Left ventricle myocardium superior (tissue), 1 donor: ENCODE measurements at places on chromosomes 3 and 15.

DNA sequence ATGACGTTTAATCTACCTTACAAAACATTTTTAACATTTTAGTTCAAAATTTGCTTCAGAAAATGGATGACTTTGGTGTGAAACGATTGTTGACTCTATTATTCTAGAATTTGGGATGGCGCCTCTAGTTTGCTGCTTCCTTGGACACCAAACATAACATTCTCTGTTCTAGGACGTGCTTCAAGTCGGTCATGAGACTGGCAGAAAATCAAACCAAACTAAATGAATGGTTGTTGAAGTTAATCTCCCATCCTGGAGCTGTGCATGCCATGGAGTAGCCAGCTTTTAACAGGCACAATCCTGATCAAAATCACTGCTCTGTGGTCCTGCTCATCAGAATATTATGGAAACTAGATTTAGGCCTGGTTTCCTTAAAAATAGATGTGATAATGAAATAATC, 9.6 kb upstream of the LRRFIP2 start:
- DNase-seq = no peak

- DNase-seq = no peak
Observed at GRCh38 chr3:67853520-67853919, 199.1 kb upstream of the SUCLG2 start.

- no peak for DNase-seq
Observed at GRCh38 chr3:159923956-159924355, 64.7 kb upstream of the IL12A start.

GRCh38 chr3:29141197-29141917, 139.5 kb upstream of the RBMS3 start:
- DNase-seq = no peak

- DNase-seq = no peak
Observed at GRCh38 chr3:98962189-98962930, 60.9 kb upstream of the DCBLD2 start.

GRCh38 chr3:116029266-116029665, 406.0 kb downstream of the GAP43 start:
- DNase-seq = no peak

DNA sequence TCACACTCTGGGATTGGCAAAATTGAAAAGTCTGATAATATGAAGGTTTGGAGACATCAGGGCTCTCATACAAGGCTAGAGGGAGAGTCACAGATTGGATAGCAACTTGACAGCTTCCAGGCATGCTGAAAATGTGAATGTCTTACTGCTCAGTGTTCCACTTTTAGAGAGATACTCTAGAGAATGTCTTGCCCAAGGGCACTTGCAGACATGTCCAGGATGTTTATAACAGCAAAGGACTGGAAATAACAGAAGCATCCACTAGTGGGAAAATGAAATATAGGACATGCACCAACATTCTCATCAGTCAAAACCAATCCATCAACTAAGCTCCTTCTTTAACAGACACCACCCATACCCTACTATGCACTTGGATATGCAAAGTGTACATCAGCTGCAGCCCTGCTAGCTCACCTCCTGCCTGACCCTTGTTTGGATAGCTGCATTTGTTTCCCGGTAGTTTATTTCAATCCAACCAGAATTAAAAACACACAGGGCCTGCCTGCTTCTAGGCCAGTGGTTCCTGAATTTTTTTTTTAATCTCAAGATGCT, 101.6 kb upstream of the ARHGEF3 start:
- no peak for DNase-seq

- no peak for DNase-seq
Observed at GRCh38 chr3:162022911-162023310, 526.3 kb downstream of the OTOL1 start.

GRCh38 chr3:50648313-50648712, 26.4 kb upstream of the DOCK3 start:
- DNase-seq = no peak

DNA sequence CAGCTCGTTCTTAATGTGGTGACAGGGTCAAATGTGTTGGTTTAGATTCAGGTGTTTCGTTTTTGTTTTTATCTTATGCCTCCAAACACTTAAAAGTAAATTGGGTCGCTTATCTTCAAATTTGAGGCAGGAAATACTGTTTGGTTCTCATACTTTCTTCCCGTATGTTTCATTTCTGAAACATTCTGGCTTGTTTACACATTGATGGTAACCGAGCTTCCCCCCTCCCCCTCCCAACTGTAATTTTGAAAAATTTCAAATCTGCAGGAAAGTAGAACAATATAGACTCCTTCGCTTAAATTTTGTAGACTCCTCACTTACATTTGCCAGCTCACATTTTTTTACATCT, 64.9 kb downstream of the CMTM8 start:
- no peak for DNase-seq

DNA sequence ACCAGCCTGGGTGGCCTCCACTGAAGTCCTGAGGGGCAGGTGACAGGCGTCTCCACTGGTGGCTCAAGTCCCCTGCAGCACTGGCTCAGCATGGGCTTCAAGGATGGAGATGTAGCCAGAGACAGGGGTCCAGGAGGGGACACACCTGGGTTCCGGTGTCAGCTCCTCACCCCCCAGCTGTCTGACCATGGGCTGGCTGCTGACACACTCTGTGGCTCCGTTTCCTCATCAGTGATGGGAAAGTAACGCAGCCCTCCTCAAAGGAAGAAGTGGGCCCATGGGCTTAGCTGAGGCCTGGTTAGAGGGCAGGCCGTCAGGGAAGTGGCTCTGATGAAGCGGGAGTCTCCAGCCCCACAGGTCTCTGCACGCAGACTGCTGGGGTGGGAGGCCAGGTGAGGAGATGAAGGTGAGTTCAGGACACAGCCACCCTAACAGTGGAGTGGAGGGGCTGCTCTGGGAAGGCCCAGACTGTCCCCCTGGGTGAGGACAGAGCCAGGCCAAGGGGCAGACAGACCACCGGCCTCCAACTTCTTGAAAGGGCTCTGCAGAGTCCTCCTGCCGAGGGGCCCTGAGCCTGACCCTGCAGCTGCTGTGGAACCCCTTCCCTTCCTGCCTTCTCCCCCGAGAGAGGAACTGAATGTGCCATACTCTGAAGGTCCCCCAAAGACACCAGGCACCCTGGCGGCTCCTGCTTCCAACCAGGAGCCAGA, 24.0 kb downstream of the PSTPIP1 start:
- DNase-seq = no peak

- no peak for DNase-seq
Observed at GRCh38 chr3:193388361-193388760, 9.8 kb upstream of the ATP13A5 start.

GRCh38 chr3:114393367-114394072, 99.7 kb downstream of the TIGIT start:
- DNase-seq = no peak

DNA sequence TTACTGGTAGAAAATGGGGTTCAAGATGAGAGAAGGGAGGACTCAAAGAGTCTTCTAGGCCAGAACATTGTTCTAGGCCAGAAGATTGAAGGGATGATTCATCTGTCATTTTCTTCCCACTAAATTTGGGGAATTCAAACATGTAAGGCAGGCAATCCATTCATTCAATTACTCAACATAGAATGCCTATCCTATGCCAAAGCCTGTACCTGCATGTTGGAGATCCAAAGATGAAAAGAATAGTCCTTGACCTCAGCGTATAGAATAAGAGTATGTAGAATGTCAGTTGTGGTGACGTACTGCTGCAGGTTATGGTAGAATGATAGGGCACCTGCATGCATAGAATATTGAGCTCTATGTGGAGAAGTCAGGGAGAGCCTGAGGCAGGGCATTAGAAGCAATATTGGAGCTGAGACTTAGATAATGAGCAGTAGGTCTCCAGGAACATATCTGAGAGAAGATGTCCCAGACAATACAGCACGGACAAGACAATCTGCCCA, 49.7 kb downstream of the STAC start:
- DNase-seq = no peak

GRCh38 chr3:156418428-156418827, 136.5 kb downstream of the SSR3 start:
- no peak for DNase-seq

GRCh38 chr3:115464036-115464435, 159.3 kb upstream of the GAP43 start:
- DNase-seq = no peak

GRCh38 chr15:101451266-101451799, 38.2 kb downstream of the PCSK6 start:
- DNase-seq = peak; percentile 87

GRCh38 chr3:121835465-121835801, 424 bp downstream of the EAF2 start:
- no peak for DNase-seq

DNA sequence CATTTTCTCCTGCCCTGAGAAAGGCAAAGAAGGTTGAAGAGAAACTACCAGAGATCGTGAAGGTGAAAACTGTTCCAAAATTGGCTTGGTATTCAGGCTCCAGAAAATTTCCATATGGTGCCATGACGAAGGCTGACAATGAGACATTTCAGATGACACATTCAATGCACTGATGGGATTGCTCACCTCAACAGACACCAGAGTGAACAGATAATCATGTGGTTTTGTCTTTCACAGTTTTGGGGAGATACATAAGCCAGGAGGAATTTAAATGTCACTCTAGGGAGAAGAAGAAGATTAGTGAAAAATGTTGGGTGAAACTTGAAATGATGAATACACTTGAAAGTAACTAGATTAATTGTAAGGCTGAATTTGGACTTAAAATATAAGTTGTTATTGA, 339.7 kb upstream of the EPHA3 start:
- DNase-seq = no peak

DNA sequence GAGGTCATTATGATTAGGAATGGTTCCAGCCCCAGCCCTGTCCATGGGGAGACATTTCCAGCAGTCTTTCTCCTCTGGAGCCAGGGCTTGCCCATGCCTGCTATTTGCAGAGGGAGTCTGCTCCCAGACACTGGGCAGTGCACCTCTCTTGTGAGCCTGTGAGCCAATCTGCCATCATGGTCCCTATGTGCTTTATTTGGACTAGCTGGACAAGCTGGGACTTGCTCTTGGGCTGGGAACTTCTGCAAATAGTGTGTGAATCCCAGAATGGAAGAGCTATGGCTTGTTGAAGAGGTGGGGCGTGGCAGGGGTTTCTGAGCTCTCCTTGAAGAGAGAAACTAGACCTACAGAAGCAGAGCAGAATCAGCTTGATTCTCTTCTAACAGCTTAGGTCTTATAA, 53.7 kb upstream of the KY start:
- no peak for DNase-seq

DNA sequence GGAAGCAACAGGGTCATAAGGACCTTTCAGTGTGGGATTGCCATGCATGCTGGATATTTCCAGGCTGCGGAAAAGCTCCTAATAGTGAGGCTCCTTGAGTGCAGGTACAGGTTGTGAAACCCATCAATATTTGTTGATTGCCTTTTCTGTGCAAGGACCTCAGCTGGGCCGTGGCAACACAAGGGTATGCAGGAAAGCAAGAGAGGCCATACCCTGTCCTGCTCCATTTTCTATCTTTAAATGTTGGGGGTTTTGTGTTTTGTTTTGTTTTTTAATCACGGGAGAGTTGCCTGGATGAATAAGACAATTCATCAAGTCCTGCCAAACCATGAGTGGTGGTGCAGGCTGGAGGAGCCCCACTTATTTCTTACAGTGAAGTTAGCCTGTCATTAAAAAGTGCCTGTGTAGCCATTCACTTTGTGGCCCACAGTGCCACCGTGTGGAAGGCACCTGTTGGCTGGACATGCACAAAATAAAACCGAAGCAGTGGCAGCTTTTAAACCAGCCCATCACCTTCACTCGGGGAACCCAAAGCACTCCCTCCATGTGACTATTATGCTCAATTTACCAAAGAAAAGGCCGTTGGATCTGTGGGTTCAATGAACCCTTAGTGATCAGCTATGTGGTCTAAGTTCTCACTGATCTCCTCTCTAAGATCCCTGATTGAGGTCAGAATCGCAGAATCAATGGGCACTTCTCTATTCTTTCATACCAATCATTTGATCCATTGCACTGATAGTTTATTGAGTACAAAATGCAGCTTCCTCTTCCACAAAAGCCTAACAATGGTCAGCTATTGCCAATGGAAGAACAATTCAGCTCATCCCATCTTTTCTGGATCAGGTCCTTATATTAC, 42.2 kb downstream of the CLDN18 start:
- peak; percentile 64 for DNase-seq

DNA sequence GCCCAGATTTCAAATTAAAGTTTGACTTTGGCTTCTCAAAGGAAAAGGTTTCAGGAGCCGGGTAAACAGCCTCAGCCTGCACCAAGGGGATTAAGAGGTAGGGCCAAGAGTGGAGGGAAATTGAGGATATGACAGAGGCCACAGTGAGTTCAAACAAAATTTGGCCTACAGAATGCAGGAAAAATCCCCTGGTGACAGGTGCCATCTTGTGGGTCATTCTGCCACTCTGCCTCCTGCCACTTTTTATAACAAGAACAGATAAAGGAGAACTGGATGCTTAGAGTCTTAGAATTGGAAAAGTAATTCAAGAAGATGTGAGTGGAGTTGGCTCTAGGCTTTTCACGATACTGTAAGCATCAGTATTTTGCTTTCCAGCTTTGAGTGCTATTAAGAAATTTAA, 253.2 kb downstream of the NR2F2 start:
- DNase-seq = no peak

- no peak for DNase-seq
Observed at GRCh38 chr3:183845090-183845489, 19.7 kb upstream of the MAP6D1 start.

DNA sequence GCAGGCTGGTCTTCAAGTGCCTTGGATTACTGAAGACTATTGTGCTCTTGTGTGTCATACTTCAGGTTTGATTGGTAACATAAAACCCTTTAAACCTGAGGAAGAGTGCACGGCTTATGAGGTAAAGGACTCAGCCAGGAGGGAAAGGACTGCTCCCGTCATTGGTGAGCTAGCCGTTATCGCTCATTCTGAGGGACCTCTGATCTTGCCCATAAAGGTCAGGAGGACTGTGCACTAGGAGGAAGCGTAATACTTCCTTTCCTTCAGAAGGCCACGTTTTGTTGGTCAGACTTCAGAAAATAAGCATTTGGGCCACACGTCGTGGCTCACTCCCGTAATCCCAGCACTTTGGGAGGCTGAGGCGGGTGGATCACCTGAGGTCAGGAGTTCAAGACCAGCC, 37.7 kb downstream of the PXK start:
- no peak for DNase-seq

DNA sequence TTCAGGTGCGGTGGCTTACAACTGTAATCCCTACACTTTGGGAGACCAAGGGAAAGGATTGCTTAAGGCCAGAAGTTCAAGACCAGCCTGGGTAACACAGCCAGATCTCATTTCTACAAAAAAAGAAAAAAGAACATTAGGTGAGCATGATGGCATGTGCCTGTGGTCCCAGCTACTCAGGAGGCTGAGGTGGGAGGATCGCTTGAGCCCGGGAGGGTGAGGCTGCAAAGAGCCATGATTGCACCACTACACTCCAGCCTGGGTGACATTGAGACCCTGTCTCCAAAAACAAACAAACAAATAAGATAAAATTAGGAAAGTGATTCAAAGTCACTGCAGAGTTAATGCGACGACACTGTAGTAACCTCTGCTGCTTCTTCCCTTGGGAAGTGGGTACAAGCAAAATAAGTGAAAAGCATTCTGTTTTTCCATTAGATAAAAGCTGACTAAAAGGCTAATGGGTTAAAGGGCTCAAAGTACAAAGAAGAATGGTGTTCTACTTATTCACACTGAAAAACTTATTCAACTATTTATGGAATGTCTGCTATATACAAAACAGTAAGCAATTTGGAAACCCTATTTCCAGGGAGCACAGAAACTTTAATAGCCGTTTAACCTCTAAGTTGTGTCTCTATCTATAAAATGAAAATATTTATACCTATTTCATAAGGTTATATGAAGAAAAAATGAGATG, 8.0 kb upstream of the RPS27L start:
- DNase-seq = no peak

- DNase-seq = no peak
Observed at GRCh38 chr3:4394567-4394966, 72.5 kb downstream of the SUMF1 start.
